Activated CD4-positive, alpha-beta T cell treated with anti-CD3 and anti-CD28 coated beads for 4 hours (primary cell): ENCODE measurements at places on chromosomes 16 and 17.
A peak's percentile ranks its signal among the peaks of the same experiment; 100 is the strongest.

DNA sequence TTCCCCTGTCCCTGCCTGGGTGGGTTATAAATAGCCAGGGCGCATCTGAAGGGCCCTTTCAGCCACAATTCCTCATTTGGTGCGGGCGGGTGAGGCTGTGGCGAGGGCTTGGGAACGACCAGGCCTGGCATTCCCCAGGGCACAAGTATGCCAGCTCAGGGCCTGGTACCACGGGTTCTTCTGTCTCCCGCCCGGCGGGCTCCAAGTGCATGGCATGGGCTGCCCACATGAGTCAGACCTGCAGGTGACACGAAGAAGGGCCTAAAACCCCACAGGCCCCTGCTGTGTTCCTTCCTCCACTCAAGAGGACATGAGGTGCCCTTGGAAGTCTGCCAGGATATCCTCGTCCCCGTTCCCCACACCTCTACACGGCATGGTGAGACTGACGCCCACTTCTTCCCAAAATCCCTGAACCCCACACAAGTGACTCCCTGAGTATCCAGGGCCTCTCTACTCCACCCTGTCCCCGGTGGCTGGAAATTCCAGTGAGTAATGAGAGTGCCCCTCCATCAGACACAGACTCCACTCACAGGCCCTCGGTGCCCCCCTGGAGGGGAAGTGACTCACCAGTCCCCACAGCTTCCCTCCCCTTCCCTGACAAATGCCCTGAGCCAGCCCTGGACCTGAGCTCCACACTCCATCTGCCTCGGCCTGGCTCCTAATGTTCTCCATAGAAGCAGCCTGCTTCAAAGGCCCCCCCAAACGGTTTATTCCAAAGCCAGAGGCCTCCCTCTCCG is 68.8 kb downstream of the ABR start:
- peak; percentile 9 for DNase-seq

- DNase-seq, result no peak
These were observed 584 bp downstream of the TCAP start for GRCh38 chr17:39665642-39666224.

- DNase-seq, result peak; percentile 43
These were observed 15.5 kb downstream of the NEUROD2 start for GRCh38 chr17:39591958-39592954.

DNA sequence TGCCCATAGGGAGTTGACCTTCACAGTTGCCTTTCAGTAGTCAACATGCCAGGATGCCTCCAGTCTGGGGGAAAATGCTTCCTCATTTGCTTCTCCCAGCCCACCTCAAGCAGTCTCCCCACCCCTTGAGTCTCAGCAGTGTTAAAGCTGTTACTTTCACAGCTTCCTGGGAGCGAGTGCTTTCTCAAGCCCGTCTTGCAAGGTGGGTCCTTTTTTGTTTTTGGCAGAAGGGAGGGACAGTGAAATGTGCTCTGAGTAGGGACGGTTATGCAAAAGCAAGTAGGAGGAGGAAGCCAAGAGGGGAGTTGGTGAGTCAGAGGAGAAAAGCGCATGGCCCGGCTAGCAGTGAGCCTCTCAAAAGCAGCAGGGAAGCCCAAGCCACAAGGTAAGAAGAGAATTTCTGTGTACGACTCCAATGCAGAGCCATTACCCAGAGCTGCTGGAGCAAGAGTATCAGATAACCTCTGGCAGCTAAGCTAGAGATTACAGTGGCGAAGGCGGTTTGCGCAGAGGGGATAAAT is at the start of gene CHST4:
Gene CHST4, plus strand, starts transcription at position 316 of the 521 bp plus-strand sequence. CDS start 10,252 bp downstream, outside the sequence.
- no peak for DNase-seq

- no peak for DNase-seq
These were observed 3.7 kb upstream of the ATP1B2 start for GRCh38 chr17:7647018-7647417.

DNA sequence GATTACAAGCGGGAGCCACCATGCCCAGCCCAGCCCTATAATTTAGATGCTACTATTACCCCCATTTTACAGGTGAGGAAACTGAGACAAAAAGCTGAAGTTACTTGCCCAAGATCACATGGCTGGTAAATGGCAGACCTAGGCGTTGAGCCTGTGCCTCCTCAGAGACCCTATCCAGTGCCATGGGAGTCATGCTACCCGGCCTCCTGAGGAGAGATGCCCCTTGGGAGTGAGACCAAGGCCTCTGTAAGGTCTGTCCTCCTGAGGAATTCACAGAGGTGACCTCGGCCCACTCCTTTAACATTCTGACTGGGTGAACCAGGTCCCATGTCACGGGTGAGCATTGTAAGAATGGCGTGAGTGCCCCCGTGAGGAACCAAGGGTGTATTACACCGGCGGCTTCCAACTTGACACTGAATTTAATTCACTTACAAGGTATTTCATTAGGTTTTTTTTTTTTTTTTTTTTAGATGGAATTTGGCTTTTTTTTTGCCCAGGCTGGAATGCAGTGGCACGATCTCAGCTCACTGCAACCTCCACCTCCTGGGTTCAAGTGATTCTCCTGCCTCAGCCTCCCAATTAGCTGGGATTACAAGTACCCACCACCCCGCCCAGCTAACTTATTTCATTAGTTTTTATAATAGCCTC is 95.7 kb downstream of the ABCC6 start:
- peak; percentile 69 for DNase-seq

DNA sequence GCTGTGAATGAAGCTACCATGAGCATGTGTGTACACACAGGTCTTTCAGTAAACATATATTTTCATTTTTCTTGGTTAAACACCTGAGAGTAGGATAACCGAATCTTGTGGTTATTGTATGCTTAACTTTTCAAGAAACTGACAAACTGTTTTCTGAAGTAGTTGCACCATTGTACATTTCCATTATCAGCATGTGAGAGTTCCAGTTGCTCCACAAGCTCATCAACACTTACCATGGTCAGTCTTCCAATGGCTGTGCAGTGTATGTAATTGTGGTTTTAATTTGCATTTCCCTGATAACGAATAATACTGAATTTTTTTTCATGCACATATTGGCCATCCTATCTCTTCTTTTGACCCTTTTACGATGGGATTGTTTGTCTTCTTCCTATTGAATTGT is 31.3 kb upstream of the C1QL1 start:
- DNase-seq, result no peak

DNA sequence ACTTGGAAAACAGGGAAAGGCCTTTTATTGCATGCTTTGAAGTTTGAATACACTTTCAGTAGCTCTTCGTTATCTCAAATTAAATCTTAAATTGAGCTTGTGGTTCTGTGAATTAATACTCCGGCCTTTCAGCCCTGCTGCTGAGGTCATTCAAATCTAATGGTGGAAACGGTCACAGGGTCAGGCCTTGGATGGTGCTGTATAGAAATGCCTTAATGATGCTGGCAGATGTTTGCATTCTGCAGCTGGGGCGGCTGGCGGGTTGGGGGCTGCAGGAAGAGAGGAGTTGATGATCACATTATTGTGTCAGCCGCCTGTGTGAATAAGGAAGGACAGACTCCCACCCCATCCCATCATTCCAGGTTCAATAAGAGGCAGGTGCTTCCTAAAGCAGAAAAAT is 723.6 kb downstream of the WWOX start:
- no peak for DNase-seq

- DNase-seq, result no peak
These were observed 11.7 kb downstream of the ZFHX3 start for GRCh38 chr16:73036074-73036826.

GRCh38 chr16:84176192-84177053 is 10.4 kb downstream of the TAF1C start:
- DNase-seq, result no peak

GRCh38 chr17:77793146-77793970 is 165.1 kb upstream of the TNRC6C start:
- no peak for DNase-seq

DNA sequence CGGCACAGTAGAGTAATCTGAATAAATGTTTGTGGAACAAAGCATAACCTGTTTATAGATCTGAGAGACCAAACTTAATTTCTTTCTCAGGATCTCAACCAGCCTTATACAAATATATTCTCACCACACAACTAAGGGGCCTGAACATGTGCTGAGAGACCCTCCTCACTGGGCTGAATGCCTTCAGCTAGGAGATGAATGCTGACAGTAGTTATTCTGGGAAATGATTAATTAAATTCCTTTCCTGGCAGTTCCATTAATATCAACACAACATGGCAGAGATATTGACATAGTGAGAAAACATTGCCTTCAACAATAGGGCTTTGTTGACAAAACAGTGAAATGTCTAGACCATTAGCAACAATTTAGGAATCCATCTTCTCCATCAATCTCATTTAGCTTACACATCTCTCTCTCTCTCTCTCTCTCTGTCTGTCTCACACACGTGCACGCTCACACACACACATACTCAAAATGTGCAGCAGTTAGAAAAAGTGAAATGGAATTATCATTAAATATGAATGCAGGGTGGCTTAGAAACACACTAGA is 780.8 kb upstream of the CDH8 start:
- DNase-seq, result no peak

- no peak for DNase-seq
These were observed 4.8 kb downstream of the ABCA10 start for GRCh38 chr17:69223809-69224208.

DNA sequence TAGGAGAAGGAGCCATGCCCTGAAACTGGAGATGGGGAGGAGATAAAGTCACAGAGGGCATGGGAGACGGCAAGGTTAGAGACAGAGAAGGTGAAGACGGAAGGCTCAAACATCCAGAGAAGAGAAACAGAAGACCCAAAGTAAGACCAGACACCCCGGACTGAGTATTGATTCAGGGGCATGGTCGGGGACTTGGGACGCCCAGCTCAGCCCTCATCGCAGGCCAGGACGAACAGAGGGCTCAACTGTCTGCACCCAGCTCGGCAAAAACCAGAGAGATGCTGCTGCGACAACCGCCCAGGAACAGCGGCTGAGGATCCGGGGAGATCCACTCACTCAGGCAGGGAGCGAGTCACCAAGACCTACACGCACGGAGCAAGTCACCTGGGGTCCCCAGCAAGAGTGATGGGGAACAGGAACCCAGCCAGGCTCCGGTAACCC is 999 bp downstream of the XYLT1 start:
- peak; percentile 19 for DNase-seq

DNA sequence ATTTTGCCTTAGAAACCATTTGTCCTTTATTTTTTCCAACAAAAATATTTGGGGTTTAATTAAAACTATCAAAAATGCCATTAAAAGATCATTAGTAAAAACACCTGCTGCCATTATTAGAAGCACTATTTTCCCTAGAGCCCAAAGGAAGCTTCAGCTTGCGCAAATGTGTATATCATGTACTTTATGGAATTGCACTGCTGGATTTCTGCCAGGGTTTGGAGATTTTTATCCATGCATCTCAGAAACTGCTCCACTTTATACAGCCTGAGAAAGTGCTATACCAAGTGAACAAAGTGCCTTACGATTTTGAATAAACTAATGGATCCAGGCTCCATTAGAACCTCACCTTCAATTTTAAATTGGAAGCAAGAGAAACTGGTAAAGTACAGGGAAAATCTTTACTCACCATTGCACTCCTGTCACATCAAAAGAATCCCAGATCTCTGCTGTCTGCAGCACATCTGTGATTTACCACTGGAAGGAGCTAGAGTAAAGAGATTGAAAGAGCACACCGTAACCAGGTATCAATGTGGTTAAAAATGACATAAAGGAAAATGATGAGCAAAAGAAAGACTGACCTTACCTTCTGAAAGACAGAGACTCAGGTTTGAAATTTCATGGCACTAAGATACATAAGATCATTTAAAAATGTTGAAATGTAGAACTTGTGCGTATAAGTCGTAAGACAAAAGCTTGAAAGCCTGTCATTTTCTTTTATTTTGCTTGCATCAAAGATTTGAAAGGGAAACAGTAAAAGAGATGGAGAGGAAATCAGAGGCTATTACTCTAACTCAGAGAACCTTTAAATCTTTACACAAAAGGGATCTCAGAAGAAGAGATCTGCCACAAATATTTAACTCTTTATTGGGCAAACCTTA is 678.1 kb upstream of the GOT2 start:
- DNase-seq, result no peak

- no peak for DNase-seq
These were observed 32.0 kb upstream of the TOX3 start for GRCh38 chr16:52578829-52579498.

DNA sequence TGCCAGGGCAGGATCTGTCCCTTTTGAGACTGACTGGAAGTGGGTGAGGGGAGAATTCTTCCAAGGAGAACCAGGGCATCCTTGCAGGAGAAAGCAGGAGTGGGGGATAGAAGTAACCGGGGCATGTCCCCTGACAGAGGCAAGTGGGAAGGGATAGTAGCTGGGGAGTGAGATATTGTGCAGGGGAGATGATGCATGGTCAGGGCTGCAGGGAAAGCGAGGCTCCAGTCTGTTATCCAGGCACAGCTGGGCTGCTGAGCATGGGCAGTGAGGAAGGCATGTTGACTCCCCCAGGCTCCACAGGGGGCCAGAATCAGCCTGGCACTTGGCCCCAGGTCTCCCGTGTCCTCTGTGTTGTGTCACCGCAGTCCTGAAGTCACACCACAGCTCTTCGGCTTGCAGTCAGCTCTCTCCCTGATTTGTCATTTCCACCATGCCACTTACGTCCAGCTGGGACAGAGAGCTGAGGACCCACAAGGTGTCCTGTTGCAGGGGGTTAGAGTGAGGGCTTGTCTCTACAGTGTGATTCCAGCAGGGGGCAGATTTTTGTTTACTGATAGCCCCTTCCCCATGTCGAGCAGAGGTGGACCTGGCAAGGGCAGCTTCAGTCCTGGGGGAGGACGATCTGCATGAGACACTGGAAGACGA is 40.9 kb downstream of the B9D1 start:
- DNase-seq, result no peak

- DNase-seq, result peak; percentile 63
These were observed 25.6 kb downstream of the ATP6V0A1 start for GRCh38 chr17:42484304-42484703.

DNA sequence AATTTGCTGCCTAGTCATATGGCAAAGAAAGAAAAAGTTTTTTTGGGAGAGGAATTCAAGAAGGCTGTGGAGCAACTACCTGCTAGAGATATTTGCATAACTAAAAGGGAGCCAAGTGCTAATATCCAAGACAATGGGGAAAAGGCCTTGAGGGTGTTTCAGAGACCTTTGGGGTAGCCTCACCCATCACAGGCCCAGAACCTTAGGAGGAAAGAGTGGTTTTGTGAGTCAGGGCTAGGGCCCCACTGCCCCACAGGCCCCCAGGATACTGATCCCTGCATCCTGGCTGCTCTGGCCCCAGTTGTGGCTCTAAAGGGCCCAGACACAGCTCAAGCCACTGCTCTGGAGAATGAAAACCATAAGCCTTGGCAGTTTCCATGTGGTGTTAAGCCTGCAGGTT is 41.9 kb upstream of the SDK2 start:
- DNase-seq, result no peak

DNA sequence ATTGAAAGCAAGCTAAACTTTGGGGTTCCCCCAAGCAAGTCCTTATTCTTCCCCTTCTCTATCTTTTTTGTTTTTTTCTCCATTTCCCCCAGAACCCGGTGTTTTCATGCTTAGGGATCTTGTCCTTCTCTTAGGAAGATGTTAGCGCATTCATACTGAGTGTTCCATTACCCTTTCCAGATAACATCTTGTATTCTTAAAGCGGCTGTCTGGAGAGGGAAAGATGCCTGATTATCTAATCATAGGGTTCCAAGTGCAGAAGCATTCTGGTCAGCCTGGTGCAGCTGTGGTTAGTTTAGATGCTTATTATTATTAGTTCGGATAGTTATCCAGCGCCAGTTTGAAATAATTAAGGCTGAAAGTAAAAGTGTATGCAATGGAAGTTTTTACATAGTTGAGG is 2.0 kb downstream of the TOM1L1 start:
- no peak for DNase-seq
